ENCODE measurements at places on chromosomes 1 and 21. TPM values are rescaled to one million over a fixed set of nuclear protein-coding genes. Genes with fewer than 3 reads are reported as not detected.

GRCh38 chr1:108845446-108845845, 11.4 kb downstream of the AKNAD1 start:
- no peak for ATAC-seq

DNA sequence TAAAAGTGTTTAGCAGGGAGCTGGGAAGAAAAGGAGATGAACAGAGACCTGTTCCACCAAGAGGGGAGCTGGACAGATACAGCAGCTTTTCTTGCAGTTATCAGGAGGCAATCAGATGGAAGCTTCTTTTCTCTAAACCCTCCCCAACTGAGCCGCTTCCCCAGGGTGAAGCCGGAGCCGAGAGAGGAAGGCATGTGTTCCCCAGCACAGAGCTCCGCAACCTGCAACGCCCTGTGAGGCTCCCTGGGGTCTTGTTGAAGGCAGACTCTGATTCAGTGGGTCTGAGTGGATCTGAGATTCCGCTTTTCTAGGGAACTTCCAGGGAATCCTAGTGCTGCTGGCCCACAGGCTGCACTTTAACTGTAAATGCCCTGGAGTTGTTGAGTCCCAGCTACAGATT, 139.1 kb upstream of the COA6 start:
- no peak for ATAC-seq

- ATAC-seq, result peak; percentile 98
These were observed at the start of gene AVPR1B for GRCh38 chr1:206117151-206117948. Gene AVPR1B, minus strand, starts transcription at chr1:206117388. Its CDS starts 498 bp downstream, at chr1:206116890.

DNA sequence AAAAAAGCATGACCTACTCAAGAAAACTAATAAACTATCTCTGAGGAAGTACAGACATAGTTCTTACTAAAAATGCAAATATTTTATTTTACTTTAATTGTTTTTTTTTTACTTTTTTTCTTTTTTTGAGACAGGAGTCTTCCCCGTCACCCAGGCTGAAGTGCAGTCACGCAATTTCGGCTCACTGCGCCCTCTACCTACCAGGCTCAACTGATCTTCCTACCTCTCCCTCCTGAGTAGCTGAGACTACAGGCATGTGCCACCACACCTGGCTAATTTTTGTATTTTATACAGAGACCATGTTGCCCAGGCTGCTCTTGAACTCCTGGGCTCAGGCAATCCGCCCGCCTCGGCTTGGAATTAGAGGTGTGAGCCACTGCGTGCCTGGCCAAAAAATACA, 1263.1 kb downstream of the KCNT2 start:
- no peak for ATAC-seq

DNA sequence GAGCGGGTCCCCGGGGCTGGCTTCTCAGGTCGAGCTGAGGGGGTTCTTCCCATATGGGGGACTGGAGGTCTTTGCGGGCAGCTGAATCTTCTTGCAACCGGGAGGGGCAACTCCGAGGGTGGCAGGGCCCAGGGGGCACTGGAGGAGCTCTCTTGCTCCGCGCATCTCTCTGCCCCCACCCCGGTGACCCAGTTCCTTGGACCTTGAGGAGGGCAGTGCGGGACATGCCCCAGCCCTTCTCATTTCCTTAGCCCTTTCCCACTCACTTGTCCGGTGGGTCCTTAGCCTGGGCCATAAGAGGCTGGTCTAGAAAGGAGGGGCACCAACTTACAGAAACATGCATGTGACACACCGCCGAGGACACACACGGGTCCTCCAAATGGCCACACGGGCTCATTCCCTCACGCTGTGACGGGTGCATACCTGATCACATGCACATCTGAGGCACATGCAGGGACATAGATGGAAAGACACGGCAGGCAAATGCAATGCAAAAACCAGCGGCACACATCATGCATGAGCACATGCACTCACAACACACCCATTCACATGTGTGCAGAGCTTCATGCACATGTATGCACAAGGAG, 630 bp downstream of the HPCA start:
- peak; percentile 55 for ATAC-seq

DNA sequence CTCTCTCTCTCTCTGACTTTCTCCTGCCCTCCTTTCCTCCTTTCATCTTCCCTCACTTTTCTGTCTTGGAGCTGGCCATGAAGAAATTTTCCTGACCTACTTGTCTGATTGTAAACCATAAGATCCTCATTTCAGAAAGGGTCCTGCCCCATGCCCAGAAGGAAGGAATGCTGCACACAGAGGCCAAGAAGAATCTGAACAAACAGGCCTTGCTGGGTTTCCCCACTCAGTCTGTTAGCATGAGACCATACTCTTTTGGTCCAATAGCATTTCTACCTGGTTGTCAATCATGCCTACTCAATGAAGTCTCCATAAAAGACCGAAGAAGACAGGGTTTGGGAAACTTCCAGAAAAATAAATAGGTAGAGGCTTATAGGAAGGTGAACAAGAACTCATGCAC, 128.7 kb downstream of the MAB21L3 start:
- ATAC-seq, result no peak

DNA sequence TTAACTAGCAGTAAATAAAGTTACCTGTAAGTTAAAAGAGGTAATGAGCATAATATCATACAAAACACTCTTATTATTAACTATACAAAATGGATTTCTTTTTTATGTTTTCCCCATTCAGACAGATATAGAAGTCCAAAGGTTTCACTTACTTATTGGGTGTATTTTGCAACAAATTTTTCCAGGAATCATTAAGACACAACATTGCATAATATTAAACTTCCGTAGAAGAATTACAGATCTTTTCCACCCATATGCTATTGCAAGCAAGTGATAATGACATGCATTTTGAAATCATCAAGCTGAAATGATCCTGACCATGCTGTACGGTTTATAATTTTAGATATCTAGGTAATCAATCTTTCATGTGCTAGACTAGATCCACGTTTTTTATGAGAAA, 957.0 kb downstream of the NCAM2 start:
- no peak for ATAC-seq

DNA sequence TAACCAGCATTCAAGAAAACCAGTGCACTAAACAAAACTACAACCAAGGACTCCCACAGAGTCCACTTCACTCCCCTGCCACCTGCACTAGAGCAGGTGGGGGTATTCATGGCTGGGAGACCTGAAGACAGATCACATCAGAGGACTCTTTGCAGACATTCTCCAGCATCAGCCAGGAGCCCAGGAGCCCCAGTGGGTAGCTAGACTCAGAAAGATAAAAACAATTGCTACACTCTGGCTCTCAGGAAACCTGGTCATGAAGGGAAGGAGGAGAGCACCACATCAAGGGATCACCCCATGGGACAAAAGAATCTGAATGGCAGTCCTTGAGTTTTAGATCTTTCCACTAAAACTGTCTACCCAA, 472.1 kb downstream of the PLPP3 start:
- no peak for ATAC-seq

DNA sequence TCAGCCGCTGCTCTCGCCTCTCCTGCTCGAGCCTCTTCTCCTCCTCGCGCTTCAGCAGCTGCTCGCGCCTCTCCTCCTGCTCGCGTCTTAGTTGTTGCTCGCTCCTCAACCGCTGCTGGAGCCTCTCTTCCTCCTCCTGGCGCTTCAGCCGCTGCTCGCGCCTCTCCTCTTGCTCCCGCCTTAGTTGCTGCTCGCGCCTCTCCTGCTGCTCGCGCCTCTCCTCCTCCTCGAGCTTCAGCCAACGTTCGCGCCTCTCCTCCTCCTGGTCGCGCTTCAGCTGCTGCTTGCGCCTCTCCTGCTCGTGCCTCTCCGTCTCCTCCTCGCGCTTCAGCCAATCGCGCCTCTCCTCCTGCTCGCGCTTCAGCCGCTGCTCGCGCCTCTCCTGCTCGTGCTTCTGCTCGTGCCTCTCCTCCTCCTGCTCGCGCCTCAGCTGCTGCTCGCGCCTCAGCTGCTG, 3.7 kb downstream of the TCHH start:
- peak; percentile 6 for ATAC-seq

DNA sequence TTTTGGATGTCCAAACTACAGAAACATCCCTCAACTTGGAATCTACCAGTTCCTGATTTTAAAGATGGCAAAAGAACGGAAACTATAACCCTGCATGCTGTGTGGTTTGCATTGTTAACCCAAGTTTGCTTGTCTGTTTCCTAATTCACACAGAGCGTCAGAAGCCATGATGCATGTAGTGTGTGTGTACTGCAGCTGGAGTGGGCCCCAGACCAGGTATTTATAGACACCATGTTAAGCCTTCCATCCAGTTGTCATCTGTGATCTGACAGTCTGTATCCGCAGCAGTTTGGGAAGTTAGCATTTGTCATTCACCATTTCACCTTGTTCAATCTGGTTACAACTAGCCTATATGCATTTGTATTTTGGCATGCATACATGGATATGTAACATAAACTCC, 27.7 kb upstream of the PLEKHM2 start:
- ATAC-seq, result no peak

DNA sequence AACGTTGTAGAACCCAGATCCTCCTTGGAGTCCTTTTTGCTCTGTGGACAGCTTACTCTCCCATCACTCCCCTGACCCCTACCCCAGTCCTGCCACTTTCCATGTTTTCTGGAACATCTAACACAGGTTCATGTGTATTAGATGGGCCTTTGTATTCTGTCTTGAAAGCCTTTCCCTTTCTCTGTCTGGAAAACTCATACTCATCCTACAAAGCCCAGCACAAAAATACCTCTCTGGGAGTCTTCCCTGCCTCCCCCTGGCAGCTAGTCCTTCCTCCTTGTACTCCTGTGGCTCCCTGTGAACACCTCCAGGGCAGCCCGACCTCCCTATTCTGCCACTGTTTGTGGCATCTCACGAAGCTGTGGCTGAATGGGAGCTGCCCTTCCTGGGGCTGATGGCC, 7.8 kb upstream of the HEYL start:
- ATAC-seq, result no peak

Gene FCRL4
- total RNA-seq, result 0.10 TPM

Gene CFAP141
- total RNA-seq, result not detected

Gene CYP4A11
- total RNA-seq, result not detected

Gene NR0B2
- total RNA-seq, result not detected

Gene PEX11B
- total RNA-seq, result 19.3 TPM
